ENCODE measurements at places on chromosomes 1 and 21.

GRCh38 chr1:70930062-70930461 lies 117.6 kb downstream of the PTGER3 start:
- no peaks in the 10 kb centered on the region for H3K27me3 ChIP-seq
- no peaks in the 10 kb centered on the region for H3K36me3 ChIP-seq
- no peaks in the 10 kb centered on the region for H3K4me1 ChIP-seq
- DNase-seq = no peak
- H3K27ac ChIP-seq = no peak overlapping the region

GRCh38 chr21:32015461-32016139 lies 142.8 kb downstream of the HUNK start:
- H3K27me3 ChIP-seq = no peaks in the 10 kb centered on the region
- H3K4me3 ChIP-seq = no peak overlapping the region
- H3K27ac ChIP-seq = no peak overlapping the region
- H3K4me1 ChIP-seq = no peaks in the 10 kb centered on the region
- H3K36me3 ChIP-seq = no peaks in the 10 kb centered on the region

GRCh38 chr1:174274884-174275283 lies 115.6 kb downstream of the RABGAP1L start:
- no peak overlapping the region for H3K27ac ChIP-seq
- no peak overlapping the region for H3K4me3 ChIP-seq
- H3K27me3 ChIP-seq = no peaks in the 10 kb centered on the region
- H3K4me1 ChIP-seq = no peaks in the 10 kb centered on the region
- H3K36me3 ChIP-seq = no peaks in the 10 kb centered on the region

DNA sequence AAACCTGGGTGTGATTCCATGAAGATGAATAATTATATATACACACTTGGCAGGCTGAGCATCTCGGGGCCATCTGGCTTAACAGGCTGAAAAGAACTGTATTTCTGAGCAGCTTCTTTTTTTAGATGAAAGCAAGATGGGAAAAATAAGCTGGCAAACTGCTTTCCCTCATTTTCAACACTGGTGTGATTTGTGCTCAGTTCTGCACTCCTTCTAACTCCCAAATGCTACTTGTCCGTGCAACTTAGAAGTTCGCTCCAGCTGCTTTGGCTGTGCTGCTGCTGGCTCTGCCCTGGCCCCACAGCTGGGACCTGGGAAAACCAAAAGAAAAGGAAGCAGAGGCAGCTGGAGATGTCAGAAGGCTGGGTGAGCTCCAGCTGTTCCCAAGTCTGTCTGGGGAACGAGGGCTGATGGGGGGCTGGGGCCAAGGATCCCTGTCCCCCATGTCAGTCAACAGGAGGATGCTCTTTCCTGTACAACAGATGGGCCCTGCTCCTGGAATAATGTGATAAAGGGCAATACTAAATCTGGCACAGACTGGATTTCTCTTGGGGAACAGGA lies 44.9 kb downstream of the PAFAH2 start:
- H3K4me1 ChIP-seq = no peaks in the 10 kb centered on the region
- no peak overlapping the region for H3K4me3 ChIP-seq
- no peak overlapping the region for H3K27ac ChIP-seq
- no peak for DNase-seq
- H3K36me3 ChIP-seq = no peaks in the 10 kb centered on the region
- no peaks in the 10 kb centered on the region for H3K27me3 ChIP-seq

GRCh38 chr1:216215169-216215568 lies 208.1 kb downstream of the USH2A start:
- no peak overlapping the region for H3K27ac ChIP-seq
- no peak overlapping the region for H3K4me3 ChIP-seq
- H3K27me3 ChIP-seq = no peaks in the 10 kb centered on the region

- peaks cover 96% of the 10 kb centered on the region for H3K27me3 ChIP-seq
- H3K4me3 ChIP-seq = no peak overlapping the region
- H3K27ac ChIP-seq = no peak overlapping the region
- no peaks in the 10 kb centered on the region for H3K4me1 ChIP-seq
These were observed 6.7 kb downstream of the TBX15 start for GRCh38 chr1:118981436-118981835.

DNA sequence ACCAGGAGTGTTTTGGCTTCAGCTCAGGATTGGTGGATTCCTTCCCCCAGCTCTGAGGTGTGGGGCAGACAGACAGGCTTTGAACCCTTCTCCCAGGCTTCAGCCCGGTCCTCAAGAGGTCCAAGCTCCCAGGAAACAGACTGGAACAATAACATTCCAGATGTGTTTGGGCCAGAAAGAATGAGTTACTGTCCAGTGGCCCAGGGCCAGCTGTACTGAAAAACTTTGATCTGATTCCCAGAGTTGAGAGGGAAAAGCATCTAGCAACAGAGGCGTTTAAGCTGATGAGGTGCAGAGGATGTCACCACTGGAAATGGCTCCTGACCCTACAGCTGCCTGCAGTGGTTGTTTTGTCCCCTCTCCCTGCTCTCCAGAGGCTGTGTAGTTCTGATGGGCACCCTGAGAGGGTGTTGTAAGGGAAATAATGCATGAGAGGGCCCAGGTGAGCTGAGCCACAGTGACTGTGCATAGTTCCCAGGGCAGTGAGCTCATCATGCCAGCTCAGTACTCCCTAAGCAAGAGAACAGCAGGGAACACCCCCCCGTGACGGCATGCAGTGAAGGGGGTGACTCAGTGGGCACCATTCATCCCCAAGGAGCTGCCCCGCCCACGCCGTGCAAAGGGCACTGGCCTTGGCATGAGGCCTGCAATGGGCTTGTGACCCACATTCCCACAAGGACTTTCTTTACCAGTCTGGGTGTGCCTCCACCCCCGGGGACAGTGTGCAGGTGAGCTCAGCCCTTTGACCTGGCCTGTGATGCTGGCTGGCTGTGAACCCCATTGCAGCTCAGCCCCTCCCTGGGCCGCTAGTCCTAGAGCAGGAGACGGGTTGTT lies 13.8 kb upstream of the SFN start:
- H3K36me3 ChIP-seq = peaks cover 74% of the 10 kb centered on the region
- H3K27me3 ChIP-seq = no peaks in the 10 kb centered on the region
- DNase-seq = no peak
- H3K4me1 ChIP-seq = no peaks in the 10 kb centered on the region
- no peak overlapping the region for H3K27ac ChIP-seq

DNA sequence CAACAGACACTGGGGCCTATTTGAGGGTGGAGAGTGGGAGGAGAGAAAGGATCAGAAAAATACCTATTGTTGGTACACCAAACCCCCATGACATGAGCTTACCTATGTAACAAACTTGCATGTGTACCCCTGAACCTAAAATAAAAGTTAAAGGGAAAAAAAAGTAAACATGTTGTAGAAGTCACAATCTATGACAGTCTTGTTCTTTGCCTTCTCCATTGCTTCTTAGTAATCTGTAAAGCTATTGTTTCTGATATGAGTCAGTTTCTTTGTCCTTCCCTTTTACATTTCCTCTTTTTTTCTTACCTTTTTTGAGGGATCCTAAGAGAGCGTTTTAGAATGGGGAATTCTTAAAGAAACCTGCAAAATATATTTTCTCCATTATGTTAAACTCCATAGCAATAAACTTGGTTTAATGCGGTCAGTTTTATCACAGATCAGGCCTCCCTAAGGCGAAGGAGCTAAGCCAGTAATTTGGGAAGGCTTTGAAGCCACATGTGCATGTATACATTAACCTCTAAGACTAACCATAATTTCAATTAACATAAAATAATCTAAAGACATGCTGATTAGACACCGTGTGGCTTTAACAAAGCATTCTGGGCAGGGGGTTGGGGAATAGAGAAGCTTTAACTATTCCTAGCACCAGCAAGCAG lies 77.8 kb upstream of the C1orf105 start:
- H3K27ac ChIP-seq = no peak overlapping the region
- no peaks in the 10 kb centered on the region for H3K36me3 ChIP-seq
- no peak overlapping the region for H3K4me3 ChIP-seq
- H3K4me1 ChIP-seq = peaks cover 2% of the 10 kb centered on the region
- no peak for DNase-seq

- DNase-seq = no peak
- no peak overlapping the region for H3K4me3 ChIP-seq
- H3K4me1 ChIP-seq = no peaks in the 10 kb centered on the region
- no peaks in the 10 kb centered on the region for H3K36me3 ChIP-seq
- H3K27ac ChIP-seq = no peak overlapping the region
These were observed 3.7 kb upstream of the ZNF326 start for GRCh38 chr1:89990976-89991831.

DNA sequence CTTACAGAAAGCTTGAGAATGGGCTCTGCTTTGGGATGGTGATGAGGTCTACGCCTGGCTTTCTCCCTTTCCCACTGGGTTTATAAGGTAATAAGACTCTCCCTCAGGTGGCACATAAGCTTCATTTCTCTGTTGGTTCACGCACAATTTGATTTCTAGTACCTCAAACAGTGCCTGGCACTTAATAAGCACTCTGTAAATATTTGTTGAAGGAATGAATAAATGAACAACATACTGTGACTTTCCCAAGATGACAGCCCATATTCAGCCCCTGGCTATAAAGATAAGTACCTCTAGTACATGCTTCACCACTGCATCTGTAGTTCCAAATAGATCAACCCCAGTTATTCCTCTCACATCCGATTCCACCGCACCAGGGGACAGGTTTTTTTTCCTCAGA lies 17.8 kb downstream of the COPA start:
- H3K4me1 ChIP-seq = no peaks in the 10 kb centered on the region
- no peak overlapping the region for H3K4me3 ChIP-seq
- H3K36me3 ChIP-seq = peaks cover 90% of the 10 kb centered on the region
- DNase-seq = no peak
- no peak overlapping the region for H3K27ac ChIP-seq

GRCh38 chr1:241972703-241973369 lies 15.3 kb downstream of the BECN2 start:
- H3K4me1 ChIP-seq = no peaks in the 10 kb centered on the region
- no peak overlapping the region for H3K4me3 ChIP-seq
- H3K27ac ChIP-seq = peak overlapping the region; percentile 94
- no peaks in the 10 kb centered on the region for H3K27me3 ChIP-seq
- H3K36me3 ChIP-seq = no peaks in the 10 kb centered on the region

GRCh38 chr1:202074985-202075384 lies 47.7 kb upstream of the GPR37L1 start:
- peaks cover 22% of the 10 kb centered on the region for H3K4me1 ChIP-seq
- H3K27me3 ChIP-seq = no peaks in the 10 kb centered on the region
- H3K27ac ChIP-seq = peak overlapping the region; percentile 53
- DNase-seq = no peak
- no peaks in the 10 kb centered on the region for H3K36me3 ChIP-seq
- no peak overlapping the region for H3K4me3 ChIP-seq

DNA sequence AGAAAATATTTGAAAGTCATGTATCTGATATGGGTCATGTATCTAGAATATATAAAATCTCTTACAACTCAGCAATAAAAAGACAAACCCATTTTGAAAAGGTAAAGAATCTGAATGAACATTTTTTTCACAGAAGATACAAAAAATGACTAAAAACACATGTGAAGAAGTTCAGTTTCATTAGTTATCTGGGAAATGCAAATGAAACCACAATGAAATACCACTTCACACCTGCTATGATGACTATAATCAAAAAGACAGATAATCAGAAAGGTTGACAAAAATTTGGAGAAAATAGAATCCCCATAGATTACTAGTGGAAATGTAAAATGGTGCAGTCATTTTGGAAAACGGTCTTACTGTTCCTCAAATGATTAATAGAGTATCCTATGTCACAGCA lies 631.0 kb downstream of the MRPL39 start:
- no peak overlapping the region for H3K27ac ChIP-seq
- H3K4me1 ChIP-seq = no peaks in the 10 kb centered on the region
- H3K4me3 ChIP-seq = no peak overlapping the region
- no peak for DNase-seq
- no peaks in the 10 kb centered on the region for H3K36me3 ChIP-seq

- no peak overlapping the region for H3K27ac ChIP-seq
- no peaks in the 10 kb centered on the region for H3K36me3 ChIP-seq
- H3K4me3 ChIP-seq = no peak overlapping the region
- no peaks in the 10 kb centered on the region for H3K27me3 ChIP-seq
These were observed 24.0 kb upstream of the LRRC3 start for GRCh38 chr21:44431300-44431699.

DNA sequence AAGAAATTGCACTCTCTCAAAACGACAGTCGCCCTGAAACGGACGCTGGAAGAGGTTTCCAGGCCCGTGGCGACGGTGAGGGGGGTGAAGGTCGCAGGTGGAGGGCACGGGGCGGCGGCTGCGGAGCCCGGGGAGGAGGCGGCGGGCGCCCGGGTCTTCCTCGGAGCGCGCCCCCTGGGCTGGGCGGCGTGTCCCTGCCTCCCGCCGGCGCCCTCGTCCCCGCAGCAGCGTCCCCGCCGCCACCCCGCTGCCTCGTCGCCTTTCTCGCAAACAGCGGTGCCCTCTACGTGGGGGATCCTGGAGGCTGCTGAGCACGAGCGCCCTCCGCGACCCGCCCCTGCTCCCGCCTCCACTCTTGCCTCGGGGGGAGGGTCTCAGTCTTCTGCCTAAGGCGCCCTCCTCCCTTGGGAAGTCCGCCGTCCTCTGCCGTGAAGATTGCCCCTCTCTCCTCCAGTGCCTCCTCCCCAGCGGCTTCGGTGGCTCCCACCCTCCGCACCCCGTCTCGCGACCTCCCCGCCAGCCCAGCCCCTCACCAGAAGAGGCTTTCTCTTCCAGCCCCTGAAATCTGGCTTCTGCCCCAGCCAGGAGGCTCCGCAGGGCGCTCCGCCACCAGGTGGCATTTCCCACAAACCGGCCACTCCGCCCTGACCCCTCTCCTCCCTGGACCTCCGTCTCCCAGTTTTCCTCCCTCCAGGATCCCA lies 227.4 kb downstream of the SDCCAG8 start:
- peak overlapping the region; percentile 47 for H3K27ac ChIP-seq
- DNase-seq = peak; percentile 85
- H3K4me1 ChIP-seq = no peaks in the 10 kb centered on the region
- H3K36me3 ChIP-seq = no peaks in the 10 kb centered on the region
- peaks cover 14% of the 10 kb centered on the region for H3K27me3 ChIP-seq
- H3K4me3 ChIP-seq = peak overlapping the region; percentile 80

- H3K27me3 ChIP-seq = no peaks in the 10 kb centered on the region
- no peak within 1 kb of the TSS for H3K27ac ChIP-seq
- no peaks in the 10 kb centered on the region for H3K4me1 ChIP-seq
- peak; percentile 96 for DNase-seq
- H3K36me3 ChIP-seq = peaks cover 30% of the 10 kb centered on the region
These were observed at the start of gene SLC35A3 for GRCh38 chr1:99969729-99970621. TSS of gene SLC35A3 (plus strand) at chr1:99969996. CDS start at chr1:99993555, 23,559 bp downstream.

GRCh38 chr1:210335001-210335400 lies 6.3 kb downstream of the HHAT start:
- no peak for DNase-seq
- H3K27ac ChIP-seq = no peak overlapping the region
- peaks cover 51% of the 10 kb centered on the region for H3K27me3 ChIP-seq
- H3K4me1 ChIP-seq = no peaks in the 10 kb centered on the region

Data from endodermal cell (in vitro differentiated cells).